ENCODE measurements at places on chromosomes 6 and 20.

- no peak for DNase-seq
Measured at GRCh38 chr6:47375426-47375825, 65.7 kb upstream of the TNFRSF21 start.

DNA sequence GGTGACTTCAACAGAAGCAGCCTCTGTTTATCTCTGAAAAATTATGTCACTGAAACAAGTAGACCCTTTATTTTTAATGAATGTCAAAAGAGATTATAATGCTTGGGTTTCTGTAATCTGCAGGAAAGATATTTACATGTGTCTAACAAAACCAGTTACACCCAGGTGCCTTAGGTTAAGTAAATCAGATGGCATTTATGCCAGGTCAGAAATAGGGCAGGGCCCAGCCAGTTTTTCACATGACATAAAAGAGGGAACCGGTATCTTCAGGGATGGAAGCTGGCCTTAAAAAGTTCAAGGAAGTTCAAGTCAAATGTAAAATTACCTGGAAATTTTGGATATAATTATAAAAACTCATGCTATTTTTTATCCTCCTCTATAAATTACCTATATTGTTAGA lies 14.2 kb upstream of the ENPP4 start:
- no peak for DNase-seq

DNA sequence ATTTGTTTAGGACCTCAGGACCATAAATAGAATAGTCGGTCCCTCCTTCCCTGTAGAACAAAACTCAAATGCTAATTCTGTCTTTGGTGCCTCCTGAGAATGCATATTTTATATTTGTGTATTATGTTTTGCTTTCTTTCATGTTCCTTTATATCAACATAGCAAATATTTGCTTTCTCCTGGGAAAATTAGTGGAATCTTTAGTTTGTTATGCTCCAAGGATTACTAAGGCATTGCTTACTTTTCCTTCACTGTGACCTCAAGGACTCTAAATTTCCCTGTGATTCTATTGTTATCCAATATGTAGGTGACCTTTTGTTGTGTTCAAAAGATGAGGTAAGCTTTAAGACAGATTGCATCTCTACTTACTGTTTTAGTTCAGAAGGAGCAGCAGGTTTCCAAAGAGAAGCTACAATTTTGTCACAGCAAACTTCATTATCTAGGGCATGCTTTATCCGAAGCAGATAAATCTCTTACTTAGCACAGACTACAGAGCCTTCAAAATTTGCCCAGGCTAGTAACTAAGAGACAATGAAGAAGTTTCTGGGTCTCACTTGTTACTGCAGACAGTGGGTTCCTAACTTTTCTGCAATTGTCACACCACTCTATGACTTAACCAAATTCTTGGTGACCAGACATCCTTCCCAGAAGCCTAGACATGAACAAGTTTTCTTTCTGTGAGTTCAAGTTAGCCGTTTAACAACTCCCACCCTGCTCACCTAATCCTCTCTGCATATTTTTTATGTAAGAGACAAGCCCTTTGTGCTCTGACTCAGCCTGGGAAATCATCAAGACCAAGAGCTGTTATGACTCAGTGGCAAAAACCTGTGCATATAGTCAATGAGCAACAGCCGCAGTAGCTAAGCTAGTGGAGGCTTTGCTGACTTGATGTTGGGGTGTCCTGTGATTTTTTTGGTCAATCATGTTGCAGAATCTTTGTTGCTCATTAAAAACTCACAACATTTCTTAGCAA lies 378.8 kb downstream of the QKI start:
- peak; percentile 31 for DNase-seq

GRCh38 chr20:19815553-19815991 lies 57.5 kb downstream of the RIN2 start:
- peak; percentile 81 for DNase-seq

DNA sequence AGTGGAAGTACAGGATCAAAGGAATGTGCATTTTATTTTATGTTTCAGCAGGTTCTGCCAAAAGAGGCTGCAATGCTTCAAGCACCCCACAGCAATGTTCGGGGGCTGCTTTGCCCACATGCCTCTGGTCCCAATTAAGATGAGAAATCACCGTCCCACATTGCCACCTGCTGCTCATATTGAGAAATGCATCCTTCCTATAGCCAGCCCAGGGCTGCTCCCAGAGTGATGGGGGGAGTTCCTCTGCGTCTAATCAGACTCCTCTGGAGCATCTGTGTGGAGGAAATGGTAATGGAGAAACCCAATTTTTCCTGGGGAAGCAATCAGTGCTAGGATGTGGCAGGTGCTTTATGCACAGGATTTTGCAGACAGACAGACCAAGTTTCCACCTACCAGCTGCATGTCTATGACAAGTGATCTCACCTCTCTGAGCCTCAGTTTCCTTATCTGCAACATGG lies 33.7 kb downstream of the PTGIS start:
- peak; percentile 65 for DNase-seq

- DNase-seq, result no peak
Measured at GRCh38 chr6:19603721-19604120, 233.4 kb upstream of the ID4 start.

- DNase-seq, result no peak
Measured at GRCh38 chr6:134146268-134147033, 94.0 kb upstream of the SLC2A12 start.

- no peak for DNase-seq
Measured at GRCh38 chr6:73131706-73132105, 93.6 kb downstream of the KHDC1L start.

DNA sequence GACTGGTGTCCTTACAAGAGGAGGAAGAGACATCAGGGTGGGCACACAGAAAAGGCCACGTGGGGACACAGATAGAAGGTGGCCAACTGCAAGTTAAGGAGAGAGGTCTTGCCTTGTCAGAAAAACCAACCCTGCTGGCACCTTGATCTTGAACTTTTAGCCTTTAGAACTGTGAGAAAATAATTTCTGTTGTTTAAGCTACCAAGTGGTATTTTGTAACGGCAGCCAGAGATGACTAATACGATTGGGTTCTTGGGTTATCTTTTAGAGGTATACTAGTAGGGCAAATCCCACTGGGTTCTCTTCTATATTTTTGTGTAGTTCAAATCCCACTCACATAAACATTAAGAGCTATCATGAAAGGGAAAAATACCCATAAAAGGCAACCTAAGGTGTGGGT lies 31.9 kb upstream of the ZBTB24 start:
- no peak for DNase-seq

DNA sequence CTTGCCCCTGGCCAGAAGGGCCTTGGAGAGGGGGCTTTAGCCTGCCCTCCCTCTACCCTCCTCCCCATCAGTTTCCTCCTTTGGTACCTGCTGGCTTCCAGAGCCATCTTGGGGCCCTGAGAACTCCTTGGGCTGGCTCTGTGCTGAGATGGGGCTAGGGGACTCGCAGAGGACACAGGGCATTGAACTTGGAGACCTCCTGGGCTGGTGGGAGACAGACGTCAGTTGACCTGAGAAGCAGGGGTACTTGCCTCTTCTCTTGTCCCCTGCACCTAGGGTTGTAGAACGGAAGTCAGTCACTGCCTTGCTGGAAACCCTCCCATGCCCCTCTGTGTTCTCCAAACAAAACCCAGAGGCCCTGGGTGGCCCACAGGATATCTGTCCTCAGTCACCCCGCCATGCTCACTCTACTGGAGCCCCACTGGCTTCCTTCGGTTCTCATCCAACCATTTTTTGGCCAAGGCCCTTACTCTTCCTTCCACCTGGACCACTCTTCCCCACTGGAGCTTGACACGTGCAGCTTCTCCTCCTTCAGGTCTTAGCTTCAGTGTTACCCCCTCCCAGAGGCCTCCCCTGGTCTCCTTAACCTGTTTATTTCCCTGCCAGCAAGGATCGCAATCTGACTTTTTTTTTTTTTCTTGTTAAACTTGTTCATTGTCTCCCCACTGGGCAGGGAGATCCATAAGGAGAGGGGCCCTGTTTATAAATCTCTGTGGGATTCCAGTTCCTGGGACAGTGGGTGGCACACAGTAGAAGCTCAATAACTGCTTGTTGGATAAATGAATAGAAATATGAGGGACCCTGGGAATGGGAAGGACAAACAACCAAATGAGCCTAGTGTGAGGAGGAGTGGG lies 971 bp downstream of the RBCK1 start:
- no peak for DNase-seq

- no peak for DNase-seq
Measured at GRCh38 chr6:99148111-99148510, 200.4 kb upstream of the FBXL4 start.

- DNase-seq, result no peak
Measured at GRCh38 chr6:170208182-170208601, 82.7 kb downstream of the DLL1 start.

GRCh38 chr6:72579865-72580264 lies 42.0 kb upstream of the KCNQ5 start:
- no peak for DNase-seq

- DNase-seq, result no peak
Measured at GRCh38 chr20:38255393-38255792, 5.1 kb downstream of the KIAA1755 start.

DNA sequence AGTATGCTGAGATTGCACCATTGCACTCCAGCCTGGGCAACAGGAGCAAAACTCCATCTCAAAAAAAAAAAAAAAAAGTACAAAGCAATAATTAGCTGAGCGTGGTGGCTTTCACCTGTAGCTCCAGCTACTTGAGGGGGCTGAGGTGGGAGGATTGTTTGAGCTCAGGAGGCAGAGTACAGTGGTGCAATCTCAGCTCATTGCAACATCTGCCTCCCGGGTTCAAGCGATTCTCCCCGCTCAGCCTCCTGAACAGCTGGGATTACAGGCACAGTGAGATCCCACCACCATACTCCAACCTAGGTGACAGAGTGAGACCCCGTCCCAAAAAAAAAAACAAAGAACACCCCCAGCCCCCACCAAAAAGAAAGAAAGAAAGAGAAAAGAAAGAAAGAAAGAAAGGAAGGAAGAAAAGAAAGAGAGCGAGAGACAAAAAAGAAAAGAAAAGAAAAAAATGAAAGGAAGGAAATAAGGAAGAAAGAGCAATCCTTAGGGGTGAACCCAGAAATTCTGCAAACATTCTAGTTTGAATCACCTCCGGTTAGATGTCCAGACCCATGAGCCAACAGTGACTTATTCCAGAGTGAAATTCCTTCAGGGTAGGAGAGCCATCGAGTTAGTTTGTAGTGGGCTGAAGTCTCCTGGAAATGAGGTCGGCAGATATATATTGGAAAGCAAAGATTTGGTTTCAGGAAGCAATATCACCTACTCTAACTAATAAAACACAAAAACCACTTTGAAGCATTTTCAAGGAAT lies 3.2 kb upstream of the RIPOR3 start:
- DNase-seq, result peak; percentile 45

- DNase-seq, result no peak
Measured at GRCh38 chr6:3306848-3307247, 48.1 kb downstream of the PSMG4 start.

GRCh38 chr6:111724039-111724438 lies 118.4 kb upstream of the TRAF3IP2 start:
- no peak for DNase-seq

DNA sequence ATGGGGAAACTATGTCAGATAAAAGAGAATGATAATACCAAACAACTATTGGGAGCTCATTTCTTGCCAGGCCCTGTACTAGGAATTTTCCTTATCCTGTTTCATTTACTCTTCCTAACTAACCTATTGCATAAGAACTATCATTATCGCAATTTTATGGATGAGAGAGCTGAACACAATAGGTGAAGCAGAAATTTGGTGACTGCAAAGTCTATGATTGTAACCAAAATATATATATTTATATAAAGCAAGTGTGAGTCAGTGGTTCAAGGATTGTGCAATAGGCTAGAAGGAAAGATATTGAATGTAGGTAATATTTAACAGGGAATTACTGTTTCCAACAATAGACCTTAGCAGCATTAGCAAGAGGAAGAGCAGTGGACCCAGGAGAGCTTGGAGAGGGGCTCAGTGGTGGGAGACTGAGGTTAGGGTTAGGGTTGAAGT lies 181.1 kb upstream of the TENT5A start:
- DNase-seq, result no peak

GRCh38 chr6:152828431-152828830 lies 77.8 kb downstream of the VIP start:
- DNase-seq, result no peak

DNA sequence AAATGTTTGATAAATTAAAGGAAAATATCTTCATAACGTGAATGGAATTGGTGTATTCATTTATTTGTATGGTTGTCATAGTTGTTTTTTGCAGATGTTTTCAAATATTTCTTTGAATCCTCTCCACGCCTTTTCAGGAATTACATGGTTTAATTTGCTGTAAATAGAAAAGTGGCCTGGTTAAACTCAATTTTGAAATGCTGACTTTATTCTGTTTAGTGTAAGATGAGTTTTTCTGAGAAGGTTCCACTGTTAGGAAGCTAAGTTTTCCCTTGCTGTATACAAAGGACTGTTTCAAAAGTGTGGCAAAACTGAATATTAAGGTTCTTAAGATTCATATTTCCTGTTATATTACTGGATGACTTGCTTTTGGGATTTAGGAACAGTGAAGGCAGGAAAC lies 503 bp upstream of the ZC2HC1B start:
- DNase-seq, result no peak

DNA sequence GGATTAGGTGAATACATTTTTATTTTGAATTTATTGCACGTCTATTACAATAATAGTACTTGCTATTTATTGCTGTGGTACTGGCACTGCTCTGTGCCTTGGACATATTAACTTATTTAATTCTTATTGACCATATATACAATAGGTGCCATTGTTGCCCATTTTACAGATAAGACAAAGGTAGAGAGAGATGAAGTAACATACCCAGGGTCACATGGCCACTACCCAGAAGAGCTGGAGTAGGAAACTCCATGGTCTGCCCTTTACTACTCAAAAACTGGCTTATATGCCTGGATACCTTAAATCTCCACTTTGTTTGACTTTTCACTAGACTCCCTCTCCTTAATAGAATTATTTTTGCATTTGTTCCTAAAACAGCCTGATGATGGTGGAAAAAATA lies 67.5 kb downstream of the ADGRG6 start:
- no peak for DNase-seq

GRCh38 chr20:20299904-20300303 lies 68.0 kb upstream of the INSM1 start:
- DNase-seq, result no peak

GRCh38 chr6:155335265-155335664 lies 21.0 kb upstream of the TFB1M start:
- no peak for DNase-seq

DNA sequence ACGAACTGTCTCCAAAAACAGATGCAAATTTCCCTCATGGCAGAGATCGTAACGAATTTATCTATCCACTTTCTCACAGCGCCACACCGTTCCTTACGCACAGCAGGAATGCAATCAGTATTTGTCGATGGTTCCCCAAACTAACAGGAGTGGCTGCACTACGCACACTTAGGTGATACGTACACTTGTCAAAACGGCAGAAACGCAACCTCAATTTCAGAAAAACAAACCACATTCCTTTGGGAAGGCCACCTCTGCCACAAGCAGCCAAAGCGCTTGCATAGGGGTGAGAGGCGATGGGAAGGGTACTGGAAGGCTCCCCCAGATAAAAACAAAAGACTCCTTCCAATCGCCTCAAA lies 638 bp downstream of the MDN1 start:
- DNase-seq, result peak; percentile 15

GRCh38 chr6:105771313-105771970 lies 314.7 kb upstream of the PRDM1 start:
- DNase-seq, result no peak

GRCh38 chr6:149474108-149474935 lies 10.5 kb downstream of the ZC3H12D start:
- DNase-seq, result no peak

Measured in AG08396 (cell line).